ENCODE measurements at places on chromosomes 4 and X.
A peak's percentile ranks its signal among the peaks of the same experiment; 100 is the strongest.

- H3K4me3 ChIP-seq, result no peak overlapping the region
- H3K27me3 ChIP-seq, result no peaks in the 10 kb centered on the region
- no peak overlapping the region for H3K27ac ChIP-seq
Measured at GRCh38 chr4:7753271-7753670, 186.4 kb downstream of the AFAP1 start.

GRCh38 chr4:25767877-25768725 is 94.7 kb downstream of the SEL1L3 start:
- no peak overlapping the region for H3K27ac ChIP-seq
- ATAC-seq, result no peak
- H3K36me3 ChIP-seq, result peaks cover 97% of the 10 kb centered on the region
- no peak overlapping the region for H3K4me3 ChIP-seq
- no peaks in the 10 kb centered on the region for H3K27me3 ChIP-seq
- no peaks in the 10 kb centered on the region for H3K4me1 ChIP-seq

DNA sequence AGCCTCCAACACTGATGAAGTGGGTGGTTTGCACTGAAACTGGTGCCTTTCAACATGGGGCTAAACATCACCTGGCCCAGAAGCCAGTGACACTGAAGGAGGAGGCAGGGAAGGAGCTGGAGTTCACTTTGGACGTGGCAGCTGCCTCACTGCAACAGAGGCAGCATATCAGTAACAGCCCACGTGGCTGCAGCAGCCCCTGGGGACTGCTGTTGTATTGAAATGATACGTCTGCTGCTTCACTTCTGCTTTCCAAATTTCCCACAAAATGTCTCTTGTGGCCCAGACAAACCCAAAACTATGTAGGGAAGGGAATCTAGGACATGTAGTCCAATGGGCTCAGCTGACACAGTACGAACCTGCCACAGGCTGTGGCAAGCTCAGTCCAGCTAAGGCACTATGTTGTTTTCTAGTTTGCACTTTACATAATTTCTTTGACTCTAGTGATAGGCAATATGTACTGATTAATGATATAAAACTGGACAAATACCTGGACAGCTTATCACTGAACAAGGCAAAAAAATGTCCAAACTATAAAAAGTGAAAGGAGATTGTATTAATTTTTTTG is 84.7 kb upstream of the RAPGEF2 start:
- no peak overlapping the region for H3K4me3 ChIP-seq
- no peaks in the 10 kb centered on the region for H3K4me1 ChIP-seq
- H3K27me3 ChIP-seq, result peaks cover 3% of the 10 kb centered on the region
- no peak overlapping the region for H3K27ac ChIP-seq
- no peaks in the 10 kb centered on the region for H3K36me3 ChIP-seq

- H3K4me3 ChIP-seq, result no peak overlapping the region
- H3K27me3 ChIP-seq, result peaks cover 11% of the 10 kb centered on the region
- no peaks in the 10 kb centered on the region for H3K4me1 ChIP-seq
- no peak for ATAC-seq
- H3K36me3 ChIP-seq, result no peaks in the 10 kb centered on the region
Measured at GRCh38 chr4:143085659-143086058, 99.1 kb upstream of the USP38 start.

DNA sequence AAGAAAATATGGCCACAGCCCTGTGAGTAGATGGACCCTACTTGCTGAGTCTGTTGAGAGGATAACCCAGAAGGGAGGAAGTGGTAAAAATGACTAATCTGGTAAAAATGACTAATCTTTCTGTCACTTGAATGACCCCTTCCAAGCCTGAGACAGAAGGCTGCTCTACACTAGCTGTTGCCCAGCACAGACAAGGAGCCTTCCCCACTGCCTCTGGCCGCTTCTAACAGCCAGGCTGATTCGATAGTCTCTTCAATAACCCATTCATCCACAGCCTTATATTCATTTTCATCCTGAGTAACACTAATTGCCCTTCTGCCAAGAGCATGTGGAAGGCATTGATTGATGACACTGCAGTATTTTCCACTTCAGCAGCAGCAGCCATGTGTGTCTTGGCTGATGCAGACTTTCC is 18.4 kb downstream of the MAGEB17 start:
- peak; percentile 85 for ATAC-seq
- H3K36me3 ChIP-seq, result no peaks in the 10 kb centered on the region
- H3K4me3 ChIP-seq, result no peak overlapping the region
- H3K27ac ChIP-seq, result no peak overlapping the region

DNA sequence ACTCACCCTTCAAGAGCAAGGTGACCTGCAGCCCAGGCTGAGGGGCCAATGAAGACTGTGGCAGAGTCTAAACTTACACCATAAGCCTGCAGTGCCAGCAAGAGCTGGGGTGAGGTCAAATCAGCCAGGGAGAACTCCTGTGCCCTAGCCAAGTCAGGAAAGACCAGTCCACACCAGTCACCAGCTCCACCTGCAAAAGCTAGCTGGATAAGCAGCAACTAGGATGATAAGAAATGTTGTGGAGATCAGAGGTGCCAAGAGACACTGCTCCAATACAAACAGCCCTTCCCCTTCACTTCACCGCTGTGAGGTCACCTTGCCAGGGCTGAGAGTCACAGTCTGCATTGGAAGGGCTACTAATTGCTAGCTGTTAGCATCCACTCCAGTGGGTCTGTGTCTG is 31.3 kb downstream of the NIPAL1 start:
- no peak overlapping the region for H3K4me3 ChIP-seq
- ATAC-seq, result no peak
- no peaks in the 10 kb centered on the region for H3K36me3 ChIP-seq
- H3K4me1 ChIP-seq, result peaks cover 15% of the 10 kb centered on the region

DNA sequence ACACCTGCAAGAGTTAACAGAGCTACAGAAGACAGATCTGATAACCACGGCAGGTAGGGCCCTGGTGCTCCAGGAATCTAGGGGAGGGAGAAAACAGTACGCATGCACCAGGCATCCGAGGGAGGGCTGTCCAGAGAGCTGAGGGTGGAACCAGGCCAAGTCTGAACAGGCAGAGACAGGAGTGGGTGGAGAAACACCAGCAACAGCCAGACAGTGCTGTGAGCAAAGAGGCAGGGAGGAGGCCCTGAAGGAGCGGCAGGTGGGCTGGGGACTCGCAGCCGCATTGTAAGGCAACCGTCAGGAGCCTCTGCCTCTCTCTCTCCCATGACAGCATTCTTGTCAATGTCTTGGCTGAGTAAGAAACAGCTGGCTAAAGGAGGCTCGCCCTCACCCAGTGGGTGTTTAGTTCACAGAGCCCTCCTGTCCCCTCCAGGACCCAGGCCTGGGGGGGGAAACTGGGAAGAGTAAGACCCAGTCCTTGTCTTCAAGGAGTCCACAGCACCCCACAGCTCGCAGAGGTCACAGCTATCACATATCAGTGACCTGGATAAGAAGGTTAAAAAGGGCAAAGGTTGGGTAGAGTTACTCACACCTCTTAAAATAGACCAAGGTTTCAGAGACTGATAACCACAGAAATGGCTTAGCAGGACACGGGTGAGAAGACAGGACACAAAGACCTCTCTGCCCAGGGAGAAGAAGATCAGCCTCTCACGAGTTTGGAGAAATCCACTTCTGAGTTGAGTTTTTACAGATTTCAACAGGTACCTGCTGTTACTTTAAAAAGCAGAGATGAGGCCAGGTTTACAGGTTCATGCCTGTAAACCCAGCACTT is 10.5 kb downstream of the ACSL1 start:
- ATAC-seq, result peak; percentile 64
- H3K4me1 ChIP-seq, result peaks cover 26% of the 10 kb centered on the region
- peak overlapping the region; percentile 66 for H3K27ac ChIP-seq
- no peaks in the 10 kb centered on the region for H3K27me3 ChIP-seq
- H3K4me3 ChIP-seq, result peak overlapping the region; percentile 2

DNA sequence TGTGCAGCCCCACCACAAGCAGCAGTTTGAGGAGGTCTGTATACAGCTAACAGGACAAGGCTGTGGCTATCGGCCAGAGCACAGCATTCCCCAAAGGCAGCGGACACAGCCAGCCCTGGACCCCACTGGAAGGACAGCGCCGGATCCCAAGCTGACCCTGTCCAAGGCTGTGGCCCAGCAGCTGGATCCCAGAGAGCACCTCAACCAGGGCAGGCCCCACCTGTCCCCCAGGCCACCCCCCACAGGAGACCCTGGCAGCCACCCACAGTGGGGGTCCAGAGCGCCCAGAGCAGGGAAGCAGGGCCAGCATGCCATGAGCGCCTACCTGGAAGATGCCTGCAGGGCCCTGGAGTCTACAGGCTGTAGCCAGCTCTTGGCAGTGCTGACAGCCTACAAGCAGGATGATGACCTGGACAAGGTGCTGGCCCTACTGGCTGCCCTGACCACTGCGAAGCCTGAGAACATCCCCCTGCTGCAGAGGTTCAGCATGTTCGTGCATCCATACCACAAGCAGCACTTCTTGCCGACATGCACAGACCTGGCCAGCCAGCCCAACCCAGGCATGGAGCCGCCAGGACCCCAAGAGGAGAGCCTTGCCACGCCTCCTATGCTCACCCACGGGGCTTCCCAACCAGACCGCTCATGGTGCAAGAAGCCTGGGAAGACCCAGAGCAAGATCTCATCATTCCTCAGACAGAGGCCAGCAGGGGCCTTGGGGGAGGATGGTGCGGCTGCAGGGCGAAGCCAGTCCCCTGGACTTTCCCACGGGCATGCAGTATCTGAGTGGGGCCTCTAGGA is 62.0 kb downstream of the ALPK1 start:
- no peak overlapping the region for H3K4me3 ChIP-seq
- ATAC-seq, result no peak
- H3K4me1 ChIP-seq, result no peaks in the 10 kb centered on the region
- no peaks in the 10 kb centered on the region for H3K27me3 ChIP-seq
- no peak overlapping the region for H3K27ac ChIP-seq

- no peak overlapping the region for H3K27ac ChIP-seq
- H3K27me3 ChIP-seq, result peaks cover 42% of the 10 kb centered on the region
- H3K4me3 ChIP-seq, result no peak overlapping the region
- no peaks in the 10 kb centered on the region for H3K4me1 ChIP-seq
- ATAC-seq, result no peak
Measured at GRCh38 chr4:83618431-83618830, 82.5 kb downstream of the GPAT3 start.

DNA sequence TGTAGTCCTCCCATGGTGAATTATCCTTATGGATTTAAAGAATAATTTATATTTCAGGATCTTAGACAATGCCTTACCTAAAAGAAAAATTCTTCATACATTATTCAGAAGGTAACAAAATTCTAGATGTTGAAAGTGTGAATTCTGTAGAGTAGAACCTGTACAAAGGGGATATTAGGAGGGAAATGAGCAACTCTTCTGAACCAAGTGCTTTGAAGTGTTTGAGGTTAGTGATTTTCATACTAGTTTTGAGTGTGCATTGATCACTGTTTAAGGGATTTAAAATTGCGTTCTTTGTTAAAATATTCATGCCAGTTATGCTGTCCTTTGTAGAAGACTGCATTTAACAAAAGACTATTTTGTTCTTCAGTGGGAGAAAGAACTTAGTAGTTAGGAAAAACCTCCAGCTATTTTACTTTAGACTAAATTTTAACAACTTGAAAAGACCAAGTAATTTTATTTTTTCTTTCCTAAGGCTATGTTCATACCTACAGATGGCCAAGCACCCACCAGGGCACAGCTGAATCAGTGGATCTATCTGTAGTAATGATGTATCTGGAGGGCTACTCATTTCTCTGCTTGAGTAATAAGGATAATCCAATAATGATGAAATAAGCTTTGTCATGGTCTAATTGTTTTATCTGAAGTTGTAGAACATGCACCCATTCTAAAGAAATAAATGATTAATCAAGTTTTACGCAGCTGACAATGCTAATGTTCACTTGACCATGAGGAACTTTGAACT is 134.3 kb upstream of the RPS6KA6 start:
- no peaks in the 10 kb centered on the region for H3K36me3 ChIP-seq
- no peaks in the 10 kb centered on the region for H3K4me1 ChIP-seq
- no peak overlapping the region for H3K27ac ChIP-seq
- H3K4me3 ChIP-seq, result no peak overlapping the region
- H3K27me3 ChIP-seq, result no peaks in the 10 kb centered on the region

- no peaks in the 10 kb centered on the region for H3K4me1 ChIP-seq
- no peaks in the 10 kb centered on the region for H3K27me3 ChIP-seq
- H3K36me3 ChIP-seq, result no peaks in the 10 kb centered on the region
- no peak overlapping the region for H3K27ac ChIP-seq
Measured at GRCh38 chr4:175714686-175715085, 97.4 kb downstream of the GPM6A start.

Measured in activated T-helper 17 cell treated with anti-CD3 and anti-CD28 coated beads, Interleukin-2, amount 50 U/mL, for 72 hours (primary cell).